ENCODE measurements at places on chromosomes 2 and 18.

GRCh38 chr2:202307690-202308089 is 42.1 kb downstream of the NOP58 start:
- no peaks in the 10 kb centered on the region for H3K27me3 ChIP-seq
- H3K36me3 ChIP-seq: peaks cover 24% of the 10 kb centered on the region
- no peaks in the 10 kb centered on the region for H3K4me1 ChIP-seq
- H3K27ac ChIP-seq: no peak overlapping the region

DNA sequence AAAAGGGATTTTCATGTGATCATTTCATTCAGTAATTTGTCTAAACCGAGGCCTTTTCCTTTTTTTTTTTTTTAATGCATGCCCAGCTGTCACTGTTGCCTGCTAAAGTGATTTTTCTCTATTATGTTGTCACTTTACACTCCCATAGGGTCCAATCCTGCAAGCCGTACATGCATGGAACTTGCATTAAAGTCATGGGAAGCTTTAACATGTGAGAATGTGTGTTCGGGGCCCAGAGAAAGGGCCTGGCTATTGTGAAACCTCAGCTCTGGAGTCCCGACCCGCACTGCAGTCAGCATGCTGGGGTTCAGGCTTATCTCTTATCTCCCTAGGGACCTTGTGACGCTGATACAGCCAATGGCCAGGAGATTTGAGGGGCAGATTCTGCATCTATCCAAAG is 474.6 kb downstream of the SLC4A3 start:
- H3K27ac ChIP-seq: no peak overlapping the region
- no peaks in the 10 kb centered on the region for H3K27me3 ChIP-seq
- H3K4me3 ChIP-seq: no peak overlapping the region
- no peaks in the 10 kb centered on the region for H3K4me1 ChIP-seq
- no peak for DNase-seq

DNA sequence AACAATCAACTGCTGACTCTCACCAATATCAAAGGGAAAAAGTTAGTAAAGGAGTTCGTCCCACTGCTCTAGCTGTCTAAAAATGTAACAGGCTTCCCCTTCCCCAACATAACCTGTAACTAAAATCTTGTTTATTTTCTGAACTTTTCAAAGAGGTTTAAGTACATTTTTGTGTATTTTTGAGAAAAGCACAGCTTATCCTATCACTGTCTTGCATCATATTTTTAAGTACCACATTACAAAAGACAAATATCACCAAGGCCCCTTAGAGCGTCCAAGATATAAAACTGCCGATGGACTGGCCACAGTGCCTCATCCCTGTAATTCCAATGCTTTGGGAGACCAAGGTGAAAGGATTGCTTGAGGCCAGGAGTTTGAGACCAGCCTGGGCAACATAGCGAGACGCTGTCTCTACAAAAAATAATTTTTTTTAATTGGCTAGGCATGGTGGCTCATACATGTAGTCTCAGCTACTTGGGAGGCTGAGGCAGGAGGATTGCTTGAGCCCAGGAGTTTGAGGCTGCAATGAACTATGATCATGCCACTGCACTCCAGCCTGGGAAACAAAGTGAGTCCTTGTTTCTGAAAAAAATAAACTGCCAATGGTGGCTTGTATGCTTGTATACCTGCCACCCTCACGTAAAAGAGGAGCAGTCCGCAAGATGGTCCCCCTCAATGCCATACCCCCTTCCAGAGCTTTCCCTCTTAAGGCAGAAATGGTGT is 21.2 kb upstream of the LAPTM4A start:
- H3K27ac ChIP-seq: peak overlapping the region; percentile 83
- no peaks in the 10 kb centered on the region for H3K27me3 ChIP-seq
- peaks cover 40% of the 10 kb centered on the region for H3K4me1 ChIP-seq
- no peak for DNase-seq
- peak overlapping the region; percentile 20 for H3K4me3 ChIP-seq

DNA sequence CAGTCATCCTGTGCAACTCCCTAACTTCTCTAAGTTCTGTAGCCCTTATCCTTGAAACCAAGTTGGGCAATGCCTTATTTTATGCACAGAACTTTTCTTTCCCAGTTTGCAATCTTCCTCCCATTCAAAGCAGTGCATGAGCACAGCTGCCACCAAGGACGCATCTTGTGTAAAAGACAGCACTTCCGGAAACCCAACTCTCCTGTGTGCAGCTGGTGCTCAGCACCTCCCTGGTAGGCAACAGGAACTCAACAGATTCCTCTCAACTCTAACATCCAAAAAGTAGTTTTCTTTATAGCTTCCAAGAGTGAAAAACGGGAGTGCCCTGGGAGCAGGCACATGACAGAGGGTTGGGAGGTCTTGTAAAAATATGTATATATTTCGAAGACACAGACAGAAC is 2.2 kb downstream of the TMEM18 start:
- H3K27ac ChIP-seq: no peak overlapping the region
- H3K4me1 ChIP-seq: peaks cover 22% of the 10 kb centered on the region
- DNase-seq: no peak
- peaks cover 6% of the 10 kb centered on the region for H3K36me3 ChIP-seq
- H3K27me3 ChIP-seq: no peaks in the 10 kb centered on the region
- no peak overlapping the region for H3K4me3 ChIP-seq

DNA sequence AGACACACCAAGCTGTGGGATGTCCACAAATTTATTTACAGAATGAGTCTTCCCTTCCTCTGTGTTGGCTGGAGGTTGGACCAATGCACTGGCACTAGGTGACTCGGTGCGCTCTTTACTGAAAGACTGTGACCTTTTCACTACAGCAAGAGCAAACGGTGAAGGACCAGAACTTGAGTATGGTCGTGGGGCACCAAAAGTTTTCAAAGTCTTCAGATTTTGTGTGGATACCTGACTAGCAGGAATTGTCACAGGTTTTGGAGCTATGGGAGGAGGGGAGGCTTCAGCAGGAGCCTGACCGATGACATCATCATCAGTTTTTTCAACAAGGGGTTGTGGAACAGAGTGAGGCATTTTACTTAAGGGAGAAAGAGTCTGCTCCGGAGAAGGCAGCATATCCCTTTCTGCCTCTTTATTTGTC is 73.0 kb upstream of the GRB14 start:
- H3K27me3 ChIP-seq: no peaks in the 10 kb centered on the region
- H3K36me3 ChIP-seq: peaks cover 63% of the 10 kb centered on the region
- no peak overlapping the region for H3K27ac ChIP-seq
- H3K4me3 ChIP-seq: no peak overlapping the region

GRCh38 chr18:7023063-7023580 is 94.5 kb downstream of the LAMA1 start:
- H3K36me3 ChIP-seq: no peaks in the 10 kb centered on the region
- H3K27ac ChIP-seq: no peak overlapping the region

DNA sequence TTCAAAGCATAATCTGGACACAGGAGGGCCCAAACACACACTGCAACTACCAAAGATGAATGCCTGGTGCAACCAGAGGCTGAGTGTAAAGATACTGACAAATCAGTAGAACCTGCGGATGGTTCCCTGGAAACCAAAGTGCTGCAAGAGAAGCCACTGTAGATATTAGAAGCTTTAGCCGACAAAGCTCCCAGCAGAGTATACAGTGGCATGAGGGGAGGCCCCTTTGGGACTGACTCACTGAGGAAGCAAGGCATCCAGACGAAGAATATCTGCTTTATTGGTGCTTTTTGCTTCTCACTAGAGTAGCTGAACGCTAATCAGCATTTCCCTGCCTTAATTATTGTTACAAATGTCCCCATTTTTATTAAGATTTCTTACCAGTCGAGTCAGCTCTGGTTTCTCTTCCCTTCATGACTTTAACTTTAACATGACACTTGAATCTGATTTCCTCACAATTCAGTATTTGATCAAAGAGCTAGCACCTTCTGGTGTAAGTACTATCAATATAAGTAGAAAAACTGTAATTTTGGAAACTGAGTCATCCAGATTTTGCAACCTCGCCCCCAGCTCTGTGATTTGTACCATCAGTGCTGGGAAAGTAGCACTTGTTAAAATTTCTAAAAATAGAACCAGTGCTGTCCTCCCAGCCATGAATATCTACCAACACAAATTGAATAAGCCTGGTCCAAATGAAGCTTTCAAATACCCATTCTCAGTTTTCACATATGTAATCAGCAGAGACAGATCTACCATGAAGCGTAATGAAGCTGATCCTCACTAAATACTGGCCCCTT is 34.2 kb downstream of the FIGN start:
- no peak overlapping the region for H3K4me3 ChIP-seq
- H3K36me3 ChIP-seq: no peaks in the 10 kb centered on the region
- no peak for DNase-seq

GRCh38 chr18:35005963-35006577 is 35.1 kb upstream of the MAPRE2 start:
- H3K27me3 ChIP-seq: no peaks in the 10 kb centered on the region
- DNase-seq: no peak
- H3K36me3 ChIP-seq: no peaks in the 10 kb centered on the region
- H3K27ac ChIP-seq: no peak overlapping the region
- no peak overlapping the region for H3K4me3 ChIP-seq

DNA sequence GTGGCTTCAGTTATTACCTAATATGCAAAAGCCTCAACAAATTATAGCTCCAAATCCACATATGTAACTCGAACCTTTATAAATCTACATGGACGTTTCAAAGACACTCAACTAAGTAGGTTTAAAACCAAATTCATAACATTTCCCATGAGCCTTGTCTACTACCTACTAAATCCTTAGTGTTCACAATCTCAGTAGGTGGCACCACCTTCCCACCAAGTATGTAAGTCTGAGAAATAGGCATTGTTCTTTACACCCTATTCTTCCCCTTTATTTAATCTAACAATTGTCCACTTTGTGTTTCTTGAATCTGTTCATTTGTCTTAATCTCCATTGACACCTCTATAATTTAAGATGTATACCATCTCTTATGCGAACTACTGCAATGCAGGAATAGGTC is 4.6 kb downstream of the PIGN start:
- no peaks in the 10 kb centered on the region for H3K27me3 ChIP-seq
- peaks cover 10% of the 10 kb centered on the region for H3K4me1 ChIP-seq
- H3K4me3 ChIP-seq: no peak overlapping the region
- H3K27ac ChIP-seq: no peak overlapping the region
- H3K36me3 ChIP-seq: no peaks in the 10 kb centered on the region
- no peak for DNase-seq

- no peak overlapping the region for H3K4me3 ChIP-seq
- DNase-seq: no peak
- H3K36me3 ChIP-seq: no peaks in the 10 kb centered on the region
- peaks cover 28% of the 10 kb centered on the region for H3K4me1 ChIP-seq
Observed at GRCh38 chr2:111627256-111627655, 256.7 kb downstream of the ANAPC1 start.

GRCh38 chr18:58241877-58242276 is 197.9 kb downstream of the NEDD4L start:
- no peak overlapping the region for H3K27ac ChIP-seq
- no peak for DNase-seq
- no peaks in the 10 kb centered on the region for H3K36me3 ChIP-seq
- peaks cover 4% of the 10 kb centered on the region for H3K4me1 ChIP-seq
- no peak overlapping the region for H3K4me3 ChIP-seq

GRCh38 chr18:57743008-57743407 is 60.1 kb downstream of the ATP8B1 start:
- DNase-seq: no peak
- H3K4me3 ChIP-seq: no peak overlapping the region
- H3K27me3 ChIP-seq: no peaks in the 10 kb centered on the region
- peaks cover 9% of the 10 kb centered on the region for H3K36me3 ChIP-seq
- peaks cover 13% of the 10 kb centered on the region for H3K4me1 ChIP-seq

- H3K4me1 ChIP-seq: no peaks in the 10 kb centered on the region
- no peaks in the 10 kb centered on the region for H3K27me3 ChIP-seq
- no peak overlapping the region for H3K27ac ChIP-seq
- DNase-seq: no peak
- no peak overlapping the region for H3K4me3 ChIP-seq
- H3K36me3 ChIP-seq: no peaks in the 10 kb centered on the region
Observed at GRCh38 chr2:198697218-198697617, 760.5 kb downstream of the SATB2 start.

DNA sequence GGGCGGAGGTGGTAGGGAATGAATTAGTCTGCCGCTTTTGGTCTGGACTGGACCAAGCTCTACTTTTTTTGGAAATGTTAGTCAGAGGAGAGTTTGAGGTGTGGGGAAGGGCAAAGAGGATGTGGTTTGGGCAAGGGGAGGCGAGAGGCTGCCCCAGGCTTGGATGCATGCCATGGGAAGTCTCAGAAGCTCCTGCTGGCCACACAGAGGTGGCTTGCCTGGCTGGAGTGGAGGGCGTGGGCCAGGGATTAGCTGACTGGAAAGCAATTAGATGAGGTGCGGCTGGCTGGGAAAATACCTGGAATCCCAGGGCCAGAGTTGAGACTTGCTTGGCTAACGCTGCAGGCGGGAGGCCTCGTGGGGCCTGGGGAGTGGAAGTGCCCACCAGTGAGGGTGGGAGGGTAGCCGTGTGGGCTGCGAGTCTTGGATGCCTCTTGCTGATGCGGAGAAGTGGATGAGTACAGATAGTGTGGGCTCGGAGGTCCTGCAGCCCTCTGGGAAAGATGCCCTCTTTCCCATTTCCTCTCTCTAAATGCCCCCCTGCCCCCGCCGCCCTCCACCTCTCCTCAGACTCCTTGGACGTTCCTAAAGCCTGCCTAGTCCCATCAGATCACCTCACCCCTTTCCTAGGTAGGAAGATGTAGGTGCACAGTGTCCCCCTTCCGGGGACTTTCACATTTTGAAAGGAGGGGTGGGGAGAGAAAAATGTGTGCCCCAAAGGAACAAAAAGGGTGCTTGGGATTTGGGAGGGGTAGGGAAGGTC is 117.6 kb downstream of the SMAD7 start:
- H3K27me3 ChIP-seq: no peaks in the 10 kb centered on the region
- H3K36me3 ChIP-seq: no peaks in the 10 kb centered on the region
- no peak overlapping the region for H3K4me3 ChIP-seq
- peak; percentile 35 for DNase-seq

DNA sequence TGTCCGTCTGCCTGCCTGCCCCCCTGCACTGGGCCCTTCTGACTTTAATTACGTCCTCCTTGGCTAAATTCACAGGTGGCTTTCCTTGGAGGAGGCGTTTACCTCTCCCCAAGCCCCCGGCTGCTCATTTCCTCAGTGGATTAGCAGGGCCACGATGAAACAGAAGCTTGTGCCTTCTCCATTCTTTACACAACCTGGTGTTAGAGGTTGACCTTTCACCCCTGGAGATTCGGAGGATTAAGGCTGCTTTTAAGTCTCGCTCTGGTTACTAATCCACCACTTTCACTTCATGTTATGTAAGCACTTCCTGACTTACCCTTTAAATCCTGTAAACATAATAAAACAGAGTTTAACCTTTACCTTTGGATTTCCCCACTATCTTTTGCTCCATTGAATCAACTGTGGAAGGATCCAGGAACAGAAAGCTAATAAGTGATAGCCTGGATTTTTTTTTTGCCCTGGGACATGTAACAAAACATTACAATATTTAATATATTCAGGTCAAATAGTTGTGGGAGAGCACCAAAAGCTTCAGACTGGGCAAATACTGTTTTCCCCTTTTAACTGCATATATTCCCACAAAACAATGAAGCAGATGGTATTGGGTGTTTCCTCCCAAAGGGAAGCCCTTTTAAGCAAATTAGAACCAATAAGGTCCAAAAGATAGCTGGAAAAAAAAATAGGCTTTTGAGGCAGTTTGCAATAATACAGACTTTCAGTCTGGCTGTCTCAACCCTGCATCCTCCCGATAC is 370.2 kb downstream of the EN1 start:
- H3K36me3 ChIP-seq: no peaks in the 10 kb centered on the region
- H3K4me3 ChIP-seq: no peak overlapping the region
- no peak for DNase-seq
- H3K27ac ChIP-seq: no peak overlapping the region
- no peaks in the 10 kb centered on the region for H3K27me3 ChIP-seq
- H3K4me1 ChIP-seq: no peaks in the 10 kb centered on the region

GRCh38 chr18:12234451-12235190 is 19.5 kb upstream of the CIDEA start:
- H3K4me3 ChIP-seq: no peak overlapping the region
- H3K27ac ChIP-seq: no peak overlapping the region
- peaks cover 6% of the 10 kb centered on the region for H3K4me1 ChIP-seq
- no peak for DNase-seq
- H3K27me3 ChIP-seq: no peaks in the 10 kb centered on the region
- no peaks in the 10 kb centered on the region for H3K36me3 ChIP-seq
